Muscle of arm (tissue), 14 donors: ENCODE measurements at places on chromosomes 13 and 19. TPM values are rescaled to one million over a fixed set of nuclear protein-coding genes. Genes with fewer than 3 reads are reported as not detected.

- DNase-seq = no peak
Observed at GRCh38 chr13:59547950-59548349, 615.8 kb downstream of the DIAPH3 start.

DNA sequence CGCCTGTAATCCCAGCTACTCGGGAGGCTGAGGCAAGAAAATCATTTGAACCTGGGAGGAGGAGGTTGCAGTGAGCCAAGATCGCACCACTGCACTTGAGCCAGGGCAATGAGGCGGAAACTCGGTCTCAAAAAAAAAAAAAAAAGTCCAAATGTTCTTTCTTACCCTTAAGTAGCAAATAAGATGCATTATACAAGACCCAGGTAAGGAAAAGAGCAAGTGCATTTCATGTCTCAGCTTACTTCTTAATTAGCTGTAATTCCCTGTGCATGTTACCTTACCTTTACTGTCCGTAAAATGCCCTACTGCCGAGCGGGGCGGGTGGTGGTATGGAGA, 3.8 kb upstream of the ZNF681 start:
- DNase-seq = no peak

GRCh38 chr13:28116736-28117135, 16.4 kb upstream of the FLT3 start:
- no peak for DNase-seq

DNA sequence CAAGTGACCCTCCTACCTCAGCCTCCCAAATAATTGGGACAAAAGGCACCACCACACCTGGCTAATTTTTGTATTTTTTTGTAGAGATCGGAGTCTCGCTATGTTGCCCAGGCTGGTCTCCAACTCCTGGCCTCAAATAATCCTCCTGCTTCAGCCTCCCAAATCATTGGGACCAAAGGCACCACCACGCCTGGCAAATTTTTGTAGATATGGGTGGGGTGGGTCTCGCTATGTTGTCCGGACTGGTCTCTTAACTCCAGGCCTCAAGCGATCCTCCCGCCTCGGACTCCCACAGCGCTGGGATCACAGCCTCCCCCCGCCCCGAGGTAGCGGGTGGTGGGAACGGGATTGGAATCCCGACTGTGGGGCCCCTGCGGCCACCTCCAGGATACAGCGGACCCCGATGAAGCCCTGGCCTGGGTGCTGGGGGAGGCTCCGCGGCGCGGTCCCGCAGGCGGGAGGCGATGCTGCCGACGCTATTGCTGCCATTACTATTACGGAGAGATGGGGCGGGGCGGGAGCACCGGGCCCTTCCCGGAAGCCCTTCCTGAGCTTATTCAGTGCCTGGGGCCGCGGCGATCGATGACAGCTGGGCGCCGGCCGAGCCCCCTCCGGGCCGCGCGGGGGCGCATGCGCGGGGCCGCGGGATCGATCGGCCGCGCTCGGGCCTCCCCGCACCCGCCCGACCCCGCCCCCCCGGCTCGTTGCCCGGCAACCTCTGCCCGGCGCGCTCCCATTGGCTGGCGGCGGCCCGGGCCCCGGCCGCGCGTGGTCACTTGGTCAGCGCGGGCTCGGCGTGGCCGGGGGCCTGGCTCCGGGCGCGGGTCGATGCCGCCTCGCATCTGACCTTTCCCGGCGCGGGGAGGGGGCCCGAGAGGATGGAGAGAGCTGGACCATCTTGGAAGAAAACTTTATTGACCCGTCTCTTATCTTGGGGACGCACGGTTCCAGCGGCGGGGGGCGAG, 27.9 kb upstream of the ONECUT3 start:
- peak; percentile 65 for DNase-seq

DNA sequence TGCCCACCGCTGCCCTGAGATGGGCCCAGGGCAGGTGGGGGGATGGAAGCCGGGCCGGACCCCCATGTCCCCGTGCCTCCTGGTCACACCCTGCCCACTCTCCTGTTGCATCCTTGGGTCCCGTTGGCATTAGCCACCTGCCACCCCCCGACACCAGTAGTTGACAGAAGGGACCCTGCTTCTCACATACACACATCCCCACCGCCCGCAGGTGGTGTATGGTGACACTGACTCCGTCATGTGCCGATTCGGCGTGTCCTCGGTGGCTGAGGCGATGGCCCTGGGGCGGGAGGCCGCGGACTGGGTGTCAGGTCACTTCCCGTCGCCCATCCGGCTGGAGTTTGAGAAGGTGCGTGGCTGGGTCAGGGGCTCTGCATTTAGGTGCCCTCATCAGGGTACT, 5.2 kb upstream of the SPIB start:
- DNase-seq = no peak

- DNase-seq = no peak
Observed at GRCh38 chr13:38657191-38657590, 29.7 kb upstream of the FREM2 start.

GRCh38 chr19:12938779-12939601, 581 bp downstream of the CALR start:
- no peak for DNase-seq

- DNase-seq = no peak
Observed at GRCh38 chr19:13430790-13431582, 75.3 kb downstream of the CACNA1A start.

DNA sequence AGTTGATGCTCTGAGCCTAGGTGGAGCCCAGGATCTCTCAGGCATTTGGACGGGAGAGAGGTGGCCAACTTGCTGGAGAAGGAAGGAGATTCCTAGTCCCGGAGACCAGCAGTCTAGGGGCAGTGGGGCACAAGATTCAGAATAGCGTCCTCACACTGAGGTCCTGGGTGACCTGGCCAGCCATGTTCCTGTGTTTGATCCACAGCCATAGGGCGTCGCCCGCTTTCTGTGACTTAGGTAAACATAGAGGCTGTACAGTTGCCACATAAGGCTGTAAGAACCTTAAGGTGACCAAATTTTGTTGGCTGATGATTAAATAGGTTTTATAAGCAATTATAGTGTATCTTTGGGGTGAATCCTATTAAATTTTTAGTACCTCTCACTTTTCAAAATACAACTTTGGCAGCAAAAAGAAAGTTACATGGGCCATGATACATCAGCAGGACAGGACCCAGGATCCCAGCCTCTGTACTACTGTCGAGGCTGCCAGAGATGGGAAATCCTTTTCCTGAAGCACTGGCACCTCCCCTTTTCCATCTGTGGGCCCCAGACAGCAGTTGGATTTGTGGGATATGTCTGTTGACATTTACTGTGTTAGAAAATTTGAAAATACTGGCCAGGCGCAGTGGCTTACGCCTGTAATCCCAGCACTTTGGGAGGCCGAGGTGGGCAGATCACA, 37.5 kb downstream of the TSSK6 start:
- no peak for DNase-seq

DNA sequence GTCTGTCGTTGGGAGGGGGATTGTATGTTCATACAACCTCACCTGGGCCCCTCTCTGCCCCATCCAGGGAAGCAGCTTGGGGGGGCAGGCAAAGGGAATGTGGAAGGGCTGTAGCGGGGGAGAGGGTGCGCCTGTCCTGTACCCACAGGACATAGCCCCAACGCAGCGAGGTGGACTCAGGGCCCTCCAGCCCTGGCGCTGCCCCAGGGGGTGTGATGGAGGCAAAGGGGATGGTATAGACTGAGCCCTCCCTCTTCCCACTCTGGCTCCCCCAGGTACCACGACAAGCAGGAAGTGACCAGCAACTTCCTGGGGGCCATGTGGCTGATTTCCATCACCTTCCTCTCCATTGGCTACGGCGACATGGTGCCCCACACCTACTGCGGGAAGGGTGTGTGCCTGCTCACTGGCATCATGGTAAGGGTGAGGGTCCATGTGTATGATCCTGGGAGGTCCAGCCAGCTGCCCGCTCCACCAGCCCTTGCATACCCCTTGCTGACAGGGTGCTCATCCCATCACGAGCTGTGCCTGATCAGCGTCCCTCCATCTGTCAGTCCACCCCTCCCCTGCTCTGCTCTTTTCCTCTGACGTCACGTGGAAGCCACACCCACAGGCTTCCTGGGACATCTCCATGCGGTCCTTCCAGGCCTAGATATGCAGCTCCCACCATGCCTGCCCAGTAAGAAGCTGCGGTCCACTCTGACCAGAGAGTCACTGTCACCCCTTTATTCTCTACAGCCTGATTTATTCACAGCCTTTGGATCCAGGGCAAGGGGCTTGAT, 18.3 kb downstream of the KCNN1 start:
- DNase-seq = no peak

- no peak for DNase-seq
Observed at GRCh38 chr13:39335721-39336120, 267.3 kb downstream of the LHFPL6 start.

The WDR87 gene
- polyA plus RNA-seq = 0.24 TPM

The CLIP3 gene
- 13.4 TPM for polyA plus RNA-seq
